Natural killer cell (primary cell): ENCODE measurements at places on chromosomes 11 and 22. TPM values are rescaled to one million over a fixed set of nuclear protein-coding genes. Genes with fewer than 3 reads are reported as not detected.
A peak's percentile ranks its signal among the peaks of the same experiment; 100 is the strongest.

- no peak for DNase-seq
Observed at GRCh38 chr22:41050883-41051282, 41.5 kb upstream of the EP300 start.

- peak; percentile 76 for DNase-seq
Observed at GRCh38 chr11:48001438-48002021, 21.2 kb downstream of the PTPRJ start.

DNA sequence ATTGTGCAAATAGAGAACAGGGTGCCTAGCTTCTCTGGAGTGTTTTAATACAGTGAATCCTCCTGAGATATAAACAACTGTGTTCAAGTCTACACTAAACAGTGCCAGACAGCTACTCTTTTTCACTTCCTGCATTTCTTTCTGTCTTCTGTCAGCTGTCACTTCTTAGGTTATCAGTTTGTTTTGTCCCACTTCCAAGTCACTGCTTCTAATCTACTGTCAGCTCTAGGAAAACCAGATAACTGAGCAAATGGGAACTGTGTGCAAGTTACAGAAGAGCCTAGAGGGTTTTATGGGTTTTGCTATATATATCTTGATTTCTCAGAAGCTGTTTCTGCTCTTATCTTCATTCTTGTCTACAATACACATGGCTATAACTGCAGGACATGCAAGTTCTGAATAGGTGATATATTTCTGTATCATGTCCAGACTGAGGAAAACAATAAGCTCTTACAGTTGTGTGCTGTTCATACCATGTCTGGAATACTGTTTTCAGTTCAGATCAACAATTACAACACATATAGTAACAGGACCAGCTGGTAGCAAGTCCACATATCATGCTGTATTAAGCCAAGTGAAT lies 5.8 kb downstream of the PITPNB start:
- DNase-seq: no peak

- no peak for DNase-seq
Observed at GRCh38 chr11:9823439-9823838, 159.6 kb downstream of the SWAP70 start.

- no peak for DNase-seq
Observed at GRCh38 chr22:20852503-20852902, 6.1 kb downstream of the PI4KA start.

The PTDSS2 gene
- 23.4 TPM for total RNA-seq
